Gastroesophageal sphincter (tissue), 4 donors: ENCODE measurements at places on chromosomes 6 and 20. TPM values are rescaled to one million over a fixed set of nuclear protein-coding genes. Genes with fewer than 3 reads are reported as not detected.
A peak's percentile ranks its signal among the peaks of the same experiment; 100 is the strongest.

GRCh38 chr6:69422475-69422874 lies 374.3 kb downstream of the LMBRD1 start:
- ATAC-seq: no peak

DNA sequence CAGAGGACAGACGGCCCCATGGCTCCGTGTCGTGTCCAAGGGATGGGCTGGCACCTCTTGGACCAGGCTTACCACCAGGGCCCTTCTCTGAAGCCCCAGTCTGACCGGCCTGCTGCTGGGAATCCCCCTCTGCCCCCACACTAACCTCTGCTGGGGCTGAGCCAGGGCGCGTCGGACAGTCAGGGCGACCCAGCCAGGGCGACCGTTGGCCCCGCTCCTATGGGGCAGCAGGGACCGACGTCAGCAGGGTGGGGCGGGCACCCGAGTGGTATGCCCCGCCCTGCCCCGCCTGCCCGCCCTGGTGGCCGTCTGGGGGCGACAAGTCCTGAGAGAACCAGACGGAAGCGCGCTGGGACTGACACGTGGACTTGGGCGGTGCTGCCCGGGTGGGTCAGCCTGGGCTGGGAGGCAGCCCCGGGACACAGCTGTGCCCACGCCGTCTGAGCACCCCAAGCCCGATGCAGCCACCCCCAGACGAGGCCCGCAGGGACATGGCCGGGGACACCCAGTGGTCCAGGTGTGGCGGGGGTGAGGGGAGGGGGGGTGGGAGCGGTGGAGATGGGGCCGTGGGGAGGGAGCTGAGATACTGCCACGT lies at the start of gene SLC17A9:
SLC17A9 (plus strand) TSS at position 337 of the 595 bp plus-strand sequence; CDS start at position 459, 122 bp downstream.
- peak; percentile 47 for ATAC-seq

Gene PNPLA1
- total RNA-seq: not detected

- no peak for ATAC-seq
Measured at GRCh38 chr6:5219011-5219691, 41.6 kb downstream of the LYRM4 start.

- ATAC-seq: no peak
Measured at GRCh38 chr20:48187851-48188250, 402.6 kb upstream of the SULF2 start.

Gene SCRT2
- total RNA-seq: not detected

DNA sequence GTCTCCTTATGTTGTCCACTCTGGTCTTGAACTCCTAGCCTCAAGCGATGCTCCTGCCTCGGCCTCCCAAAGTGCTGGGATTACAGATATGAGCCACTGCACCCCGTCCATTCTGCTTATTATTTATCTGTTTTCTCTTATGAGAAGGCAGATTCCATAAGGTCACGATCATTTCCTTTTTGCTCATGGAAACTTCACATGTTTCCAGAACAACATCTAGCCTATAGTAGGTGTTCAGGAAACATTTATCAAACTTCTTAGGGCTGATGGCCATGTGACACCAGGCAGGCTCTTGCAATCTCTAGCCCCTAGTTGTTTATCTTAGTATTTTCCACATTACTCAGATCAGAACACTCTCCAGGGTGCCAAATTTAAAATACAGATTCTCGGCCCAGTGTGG lies 61.2 kb downstream of the ZFP64 start:
- no peak for ATAC-seq

Gene ERVFRD-1
- 0.27 TPM for total RNA-seq

DNA sequence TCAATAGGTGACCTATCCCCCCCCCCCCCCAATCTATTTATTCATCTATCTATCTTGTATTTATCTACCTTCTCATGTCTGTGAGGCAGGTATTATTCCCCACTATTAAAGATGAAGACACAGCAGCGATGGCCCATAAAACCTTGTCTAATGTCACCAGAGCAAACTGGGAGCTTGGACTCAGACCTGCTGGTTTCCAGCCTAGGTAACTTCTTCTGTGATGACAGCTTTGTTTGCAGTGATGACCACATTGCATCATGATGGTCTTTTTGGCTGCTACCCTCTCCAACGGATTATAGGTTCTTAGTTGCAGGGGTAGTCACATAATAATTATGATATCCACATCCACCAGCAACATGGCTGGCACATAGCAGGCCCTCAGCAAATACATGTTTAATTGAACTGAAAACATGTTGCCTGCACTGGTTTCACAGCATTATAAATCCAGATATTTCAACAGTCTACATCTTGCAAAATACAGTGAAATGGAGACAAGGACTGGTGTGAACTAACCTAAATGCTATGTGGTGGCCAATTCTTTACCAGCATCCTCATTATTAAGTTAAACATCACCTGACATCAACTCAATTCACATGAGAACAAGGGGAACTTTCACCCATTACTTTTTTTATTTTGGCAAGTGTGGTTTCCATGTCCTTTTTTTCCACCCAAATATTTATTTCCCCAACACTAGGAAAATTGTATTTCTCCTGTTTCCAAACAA lies 712.5 kb upstream of the NRSN1 start:
- ATAC-seq: no peak

- no peak for ATAC-seq
Measured at GRCh38 chr6:148296771-148297170, 45.9 kb upstream of the SASH1 start.

GRCh38 chr6:23308166-23308565 lies 738.8 kb downstream of the HDGFL1 start:
- no peak for ATAC-seq

- no peak for ATAC-seq
Measured at GRCh38 chr6:158206740-158207421, 38.7 kb downstream of the GTF2H5 start.

GRCh38 chr6:41763470-41763869 lies 16.2 kb downstream of the FRS3 start:
- ATAC-seq: no peak

DNA sequence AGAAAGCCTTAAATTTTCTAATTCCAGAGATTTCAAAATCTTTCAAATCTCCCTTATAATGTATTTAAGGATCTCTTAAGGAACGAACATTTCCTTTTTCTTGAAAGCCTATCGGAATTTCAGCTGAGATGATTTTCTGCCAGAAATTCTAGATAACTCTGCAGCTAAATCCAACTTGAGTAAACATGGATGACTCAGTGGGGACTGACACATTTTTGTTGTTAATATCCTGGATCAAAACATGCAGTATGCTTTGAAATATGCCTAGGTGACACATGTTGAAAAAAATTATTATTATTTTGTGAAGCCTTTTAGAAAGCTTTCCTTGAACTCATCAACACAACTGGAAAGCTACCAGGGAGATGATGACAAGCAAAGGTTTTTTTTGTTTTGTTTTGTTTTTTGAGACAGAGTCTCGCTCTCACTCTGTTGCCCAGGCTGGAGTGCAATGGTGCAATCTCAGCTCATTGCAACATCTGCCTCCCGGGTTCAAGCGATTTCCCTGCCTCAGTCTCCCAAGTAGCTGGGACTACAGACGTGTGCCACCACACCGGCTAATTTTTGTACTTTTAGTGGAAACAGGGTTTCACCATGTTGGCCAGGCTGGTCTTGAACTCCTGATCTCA lies 140.1 kb upstream of the SNX9 start:
- ATAC-seq: peak; percentile 73

GRCh38 chr20:17786221-17786718 lies 86.5 kb downstream of the BANF2 start:
- peak; percentile 28 for ATAC-seq

Gene ARMC12
- total RNA-seq: 0.54 TPM

GRCh38 chr6:88119769-88120168 lies 46.4 kb downstream of the CNR1 start:
- ATAC-seq: no peak

- ATAC-seq: no peak
Measured at GRCh38 chr20:47623206-47623605, 121.5 kb downstream of the NCOA3 start.
